ENCODE measurements at places on chromosomes 13 and 19.

DNA sequence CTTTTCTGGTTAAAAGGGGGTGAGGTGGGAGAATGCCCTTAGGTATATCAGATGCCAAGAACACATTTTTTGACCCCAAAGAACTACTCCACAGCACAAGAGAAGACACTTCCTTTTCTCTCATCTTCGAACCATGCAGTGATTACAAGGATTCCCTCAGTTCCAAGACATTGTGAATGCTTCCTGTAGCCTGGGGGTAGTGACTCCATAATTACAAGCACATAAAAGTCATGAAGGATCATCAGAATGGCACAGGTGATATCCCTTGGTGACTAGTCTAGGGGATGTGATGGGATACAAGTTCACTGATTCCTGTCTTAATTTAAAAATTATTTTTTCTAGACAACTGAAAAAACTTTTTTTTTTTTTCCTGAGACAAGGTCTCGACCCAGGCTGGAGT lies 78.0 kb downstream of the ZC3H13 start:
- no peak for DNase-seq

DNA sequence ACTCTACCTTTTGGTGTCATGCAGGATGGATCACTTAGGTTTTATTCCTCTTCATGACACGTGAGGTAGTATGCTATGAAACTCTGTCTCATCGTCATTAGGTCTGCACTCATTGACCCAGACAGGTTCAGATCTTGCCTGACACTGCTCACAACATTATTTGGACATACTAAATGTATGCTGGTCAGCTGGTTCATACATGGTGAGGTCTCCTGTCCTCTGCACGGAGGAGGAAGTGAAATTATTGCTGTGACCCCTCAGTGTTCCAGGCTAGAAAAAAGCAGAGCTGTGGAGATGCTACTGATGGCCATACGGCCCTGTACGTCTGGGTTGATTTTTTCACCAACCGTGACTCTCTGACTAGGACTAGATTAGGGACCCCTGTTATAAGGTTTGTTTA lies 35.8 kb downstream of the LATS2 start:
- no peak for DNase-seq

DNA sequence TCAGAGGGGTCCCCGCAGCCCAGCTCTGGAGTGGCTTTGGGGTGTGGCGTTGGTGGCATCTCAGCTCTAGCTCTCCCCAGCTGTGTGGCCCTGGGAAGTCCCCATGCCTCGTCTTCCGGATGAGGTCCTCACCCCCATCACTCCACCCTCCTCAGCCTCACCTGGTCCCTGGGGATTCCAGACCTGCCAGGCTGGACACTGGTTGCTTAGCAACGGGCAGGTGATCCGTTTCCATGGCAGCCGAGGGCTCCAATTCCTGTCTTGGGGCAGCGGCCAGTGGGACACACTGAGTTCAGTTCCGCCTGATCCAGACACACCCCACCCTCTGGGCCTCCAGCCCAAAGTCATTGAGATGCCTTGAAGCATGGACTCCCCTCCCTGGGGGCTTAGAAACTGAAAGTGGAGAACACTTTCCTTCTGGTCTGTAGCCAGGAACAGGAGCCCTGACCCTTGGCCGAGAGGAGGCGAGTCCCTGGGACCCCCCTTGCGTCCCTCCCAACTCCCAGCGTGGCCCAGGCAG lies 7.7 kb upstream of the MISP start:
- DNase-seq: no peak

DNA sequence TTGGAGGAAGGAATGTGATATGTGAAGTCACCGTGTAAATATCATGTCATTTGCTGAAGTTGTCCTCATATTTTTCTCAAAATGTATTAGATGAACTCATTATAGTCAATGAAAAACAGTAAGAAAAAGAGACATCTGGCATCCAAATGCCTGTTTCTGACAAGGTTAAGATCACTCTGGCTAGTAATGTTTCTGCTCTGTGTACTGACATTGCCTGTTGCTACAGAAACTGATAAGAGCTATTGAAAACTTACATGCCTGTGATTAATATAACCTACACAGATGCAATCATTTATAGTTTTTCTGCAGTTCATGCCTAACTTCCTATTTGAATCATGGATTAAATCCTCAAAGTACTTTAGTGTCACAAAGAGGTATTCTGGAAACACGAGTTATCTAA lies 249.8 kb downstream of the NBEA start:
- DNase-seq: no peak

DNA sequence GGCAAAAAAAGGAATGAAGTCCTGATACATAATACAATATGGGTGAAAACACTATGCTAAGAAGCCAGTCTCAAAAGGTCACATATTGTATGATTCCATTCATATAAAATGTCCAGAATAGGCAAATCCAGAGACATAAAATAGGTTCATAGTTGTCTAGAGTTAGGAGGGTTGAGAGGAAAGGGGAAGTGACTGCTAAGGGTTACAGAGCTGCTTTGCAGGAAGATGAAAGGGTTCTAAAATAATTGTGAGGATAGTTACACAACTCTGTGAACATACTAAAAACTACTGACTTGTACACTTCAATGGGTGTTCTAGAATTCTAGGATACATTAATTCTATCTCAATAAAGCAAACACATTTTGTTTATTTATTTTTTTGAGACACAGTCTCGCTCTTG lies 25.7 kb downstream of the CAB39L start:
- no peak for DNase-seq

DNA sequence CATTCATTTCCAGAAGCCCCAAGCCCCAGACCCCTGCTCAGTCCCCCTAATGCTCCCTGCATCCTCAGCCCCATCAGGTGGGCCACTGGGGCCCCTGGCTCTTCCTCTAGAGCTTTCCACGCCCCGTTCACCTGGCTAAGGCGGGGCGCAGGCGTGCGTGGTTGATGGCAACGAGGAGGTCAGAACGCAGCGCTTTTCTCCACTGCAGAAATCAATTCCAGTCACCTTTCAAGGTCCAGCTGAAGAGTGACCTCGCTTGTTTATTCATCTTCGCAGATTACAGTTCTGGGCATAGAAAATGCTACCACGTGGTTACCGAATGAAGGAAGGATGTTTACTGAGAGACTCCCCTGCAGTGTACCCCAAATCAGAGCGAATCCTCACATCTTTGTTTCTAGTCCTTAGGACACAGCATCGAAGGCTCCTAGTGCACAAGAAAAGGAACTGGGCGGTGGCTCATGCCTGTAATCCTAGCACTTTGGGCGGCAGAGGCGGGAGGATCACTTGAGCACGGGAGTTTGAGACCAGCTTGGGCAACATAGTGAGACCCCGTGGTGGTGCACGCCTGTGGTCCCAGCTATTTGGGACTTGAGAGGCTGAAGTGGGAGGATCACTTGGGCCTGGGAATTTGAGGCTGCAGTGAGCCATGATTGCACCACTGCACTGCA lies 828 bp upstream of the PBX4 start:
- no peak for DNase-seq

- DNase-seq: no peak
Observed at GRCh38 chr13:27177852-27178251, 6.2 kb upstream of the USP12 start.

DNA sequence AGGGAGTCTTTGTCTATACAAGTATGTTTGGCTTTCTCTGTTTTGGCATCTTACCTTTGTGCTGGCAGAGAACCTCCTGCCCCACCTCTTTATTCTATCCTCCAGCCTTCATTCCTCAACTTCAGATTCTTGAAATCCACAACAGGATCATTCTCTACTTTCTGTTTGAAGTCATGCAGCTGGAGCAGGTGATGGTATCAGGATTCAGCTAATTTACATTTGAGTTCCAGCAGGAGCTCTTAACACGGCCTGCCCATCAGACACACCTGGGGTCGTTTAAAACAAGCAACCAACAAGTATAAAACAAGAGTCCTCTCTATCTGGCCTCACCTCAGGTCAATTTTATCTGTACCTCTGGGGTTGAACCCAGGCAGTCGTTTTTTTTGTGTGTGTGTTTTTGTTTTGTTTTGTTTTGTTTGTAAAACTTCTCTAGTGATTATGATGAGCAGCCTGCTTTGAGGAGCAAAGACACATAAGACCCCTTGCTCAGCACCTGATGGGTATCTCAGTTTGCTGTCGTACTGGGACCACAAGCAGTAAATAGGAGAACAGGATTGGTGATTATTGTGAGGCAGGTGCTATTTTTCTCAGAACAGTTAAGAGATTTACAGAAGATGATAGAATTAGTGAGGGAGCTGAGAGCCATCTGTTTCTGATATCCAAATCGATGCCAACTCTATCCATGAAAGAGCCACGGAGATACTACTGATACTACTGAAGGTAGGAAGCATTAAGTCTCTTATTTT lies 78.4 kb downstream of the GPC6 start:
- DNase-seq: no peak

DNA sequence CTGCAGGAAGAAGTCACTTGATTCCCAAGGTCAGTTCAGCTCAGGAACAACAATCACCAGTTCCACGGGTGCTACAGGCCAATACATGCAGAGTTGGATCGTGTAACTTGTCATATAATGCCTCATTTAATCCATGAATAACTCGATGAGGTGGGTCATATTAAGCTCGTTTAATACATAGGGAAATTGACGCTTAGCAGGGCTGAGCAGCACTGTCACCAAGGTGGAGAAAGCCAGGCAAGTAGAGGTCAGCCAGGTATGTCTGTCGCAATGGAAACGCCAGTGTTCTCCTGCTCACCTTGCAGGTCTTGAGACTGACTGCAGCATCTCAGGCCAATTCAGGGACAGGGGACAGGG lies 52.3 kb downstream of the CCDC70 start:
- no peak for DNase-seq

DNA sequence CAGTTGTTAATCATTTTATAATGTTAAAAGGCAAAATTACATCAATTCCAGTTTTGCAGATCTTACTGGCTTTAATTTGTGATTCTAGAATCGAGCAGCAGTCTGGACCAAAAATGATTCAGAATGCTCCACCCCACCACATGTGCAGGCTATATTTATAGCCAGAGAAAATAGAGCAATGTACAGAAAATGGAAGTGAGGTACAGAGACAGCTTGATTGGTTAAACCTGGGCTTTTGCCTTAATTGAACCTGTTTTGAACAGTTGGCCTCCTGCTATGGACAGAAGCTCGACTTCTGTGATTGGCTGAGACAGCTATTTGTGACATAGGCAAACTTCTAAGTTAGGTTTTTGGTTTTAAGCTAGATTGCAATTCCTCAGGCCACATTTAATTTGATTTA lies 607.4 kb upstream of the MIR17HG start:
- DNase-seq: no peak

- no peak for DNase-seq
Observed at GRCh38 chr13:70541451-70541850, 433.2 kb upstream of the KLHL1 start.

- no peak for DNase-seq
Observed at GRCh38 chr13:37510441-37510840, 88.1 kb downstream of the POSTN start.

DNA sequence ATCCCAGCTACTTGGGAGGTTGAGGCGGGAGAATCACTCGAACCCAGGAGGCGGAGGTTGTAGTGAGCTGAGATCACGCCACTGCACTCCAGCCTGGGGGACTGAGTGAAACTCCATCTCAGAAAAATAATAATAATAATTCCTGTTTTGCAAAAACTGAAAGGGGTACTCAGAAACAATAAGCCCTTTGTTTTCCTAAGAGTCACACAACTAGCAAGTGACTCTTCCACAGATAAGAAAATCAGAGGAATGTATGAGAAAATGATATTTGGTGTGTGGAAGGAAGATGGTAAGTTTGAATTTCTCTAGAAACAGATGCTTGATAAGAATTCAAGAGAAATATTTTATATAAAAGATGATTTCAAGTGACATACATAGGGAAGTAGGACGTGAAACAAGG lies 35.1 kb downstream of the SYDE1 start:
- no peak for DNase-seq

GRCh38 chr13:100657881-100658315 lies 16.7 kb downstream of the TMTC4 start:
- DNase-seq: no peak

GRCh38 chr19:3186160-3186688 lies 494 bp downstream of the NCLN start:
- no peak for DNase-seq

GRCh38 chr13:102587916-102588315 lies 8.9 kb upstream of the TPP2 start:
- no peak for DNase-seq

DNA sequence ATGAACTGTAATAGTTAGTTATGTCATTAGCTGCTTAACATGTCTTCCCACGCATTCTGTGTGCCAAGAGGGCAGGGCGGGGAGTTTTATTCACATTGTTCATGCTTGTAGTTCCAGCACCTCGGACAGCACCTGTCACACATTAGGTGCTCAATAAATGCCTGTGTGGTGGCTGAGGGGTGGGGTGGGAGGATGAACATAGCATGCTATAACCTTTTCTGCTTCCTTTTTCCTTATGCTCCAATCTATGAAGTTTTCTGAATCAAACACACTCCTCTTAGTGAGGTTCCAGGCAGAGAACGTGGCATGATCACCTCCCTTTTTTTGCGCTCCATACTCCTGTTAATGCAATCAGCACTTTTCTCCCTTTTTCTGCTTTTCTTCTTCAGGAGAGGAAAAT lies 15.8 kb upstream of the PTPRS start:
- DNase-seq: no peak

- peak; percentile 20 for DNase-seq
Observed at GRCh38 chr19:51552996-51553725, 17.9 kb upstream of the ZNF175 start.

DNA sequence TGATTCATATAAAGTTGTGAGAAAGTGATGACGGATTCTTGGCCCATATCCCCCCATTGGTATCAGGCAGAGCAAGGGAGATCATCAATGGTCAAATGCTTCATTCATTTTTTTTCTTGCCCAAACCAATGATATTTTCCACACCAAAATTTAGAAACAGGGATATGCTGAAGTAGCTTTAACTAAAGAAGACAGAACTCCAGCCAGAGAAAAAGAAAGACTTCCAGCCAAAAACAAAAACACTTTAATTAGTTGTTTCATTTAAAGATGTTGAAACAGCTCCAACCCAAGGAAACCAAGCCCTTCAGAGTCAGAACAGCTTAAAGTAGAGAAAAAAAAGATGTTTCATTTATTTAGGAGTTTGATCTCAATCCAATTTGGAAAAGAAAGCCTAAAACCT lies 358.9 kb upstream of the NBEA start:
- DNase-seq: no peak

DNA sequence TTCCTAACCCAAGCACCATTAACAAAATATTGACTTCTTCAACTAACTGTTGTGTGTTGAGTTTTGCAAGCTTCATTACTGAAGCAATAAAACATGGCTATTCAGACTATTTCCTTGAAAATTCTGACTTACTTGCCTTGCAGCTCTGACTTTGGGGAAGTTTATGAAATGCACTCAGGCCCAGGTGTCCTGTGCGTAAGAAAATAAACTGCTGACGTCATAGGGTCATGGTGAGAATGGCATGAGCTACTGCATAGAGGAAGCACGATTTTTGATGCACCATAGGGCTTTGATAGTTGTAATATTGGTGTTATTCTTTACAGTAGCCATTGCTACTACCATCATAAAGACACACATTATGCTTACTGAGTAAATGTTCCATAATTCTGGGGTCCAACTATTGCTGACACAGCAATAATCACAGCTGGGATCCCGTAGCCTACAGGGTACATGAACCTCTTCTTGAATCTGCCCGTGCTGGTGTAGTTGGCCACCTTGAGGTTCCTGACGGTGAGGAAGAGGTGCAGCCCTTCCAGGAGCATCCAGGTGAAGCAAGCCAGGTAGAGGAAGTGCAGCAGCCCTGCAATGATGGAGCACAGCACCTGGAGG lies 57.9 kb downstream of the MBD3L2B start:
- DNase-seq: peak; percentile 35

- DNase-seq: no peak
Observed at GRCh38 chr13:40549500-40550094, 116.8 kb downstream of the FOXO1 start.
